Karpas-422 (cell line): ENCODE measurements at places on chromosomes 12 and 14. TPM values are rescaled to one million over a fixed set of nuclear protein-coding genes. Genes with fewer than 3 reads are reported as not detected.

The DIP2B gene
- total RNA-seq = 31.2 and 37.5 TPM in 2 replicates

The SLC10A1 gene
- total RNA-seq = not detected in 2 replicates

The LPAR5 gene
- 10.3 and 14.6 TPM in 2 replicates for total RNA-seq

The IFI27L2 gene
- total RNA-seq = 118 and 145 TPM in 2 replicates

DNA sequence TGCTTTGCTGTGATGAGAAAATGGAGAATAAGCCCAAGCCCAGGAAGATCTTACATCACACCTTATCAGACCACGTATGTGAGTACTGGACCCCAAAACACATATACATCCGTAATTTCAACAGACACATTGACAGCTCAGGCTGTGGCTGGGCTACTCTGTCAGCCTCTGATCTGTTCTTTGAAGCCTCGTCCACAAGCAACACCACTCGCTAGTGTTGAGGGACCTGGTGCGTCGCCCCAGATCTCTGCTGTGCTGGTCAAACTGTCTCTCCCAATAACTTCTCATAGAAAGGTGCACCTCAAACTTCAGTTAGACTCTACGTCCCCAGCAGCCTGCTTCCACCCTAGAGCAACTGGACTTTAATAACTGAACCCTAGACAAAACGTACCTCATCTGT lies 10.6 kb upstream of the SFSWAP start:
- no peak for DNase-seq

DNA sequence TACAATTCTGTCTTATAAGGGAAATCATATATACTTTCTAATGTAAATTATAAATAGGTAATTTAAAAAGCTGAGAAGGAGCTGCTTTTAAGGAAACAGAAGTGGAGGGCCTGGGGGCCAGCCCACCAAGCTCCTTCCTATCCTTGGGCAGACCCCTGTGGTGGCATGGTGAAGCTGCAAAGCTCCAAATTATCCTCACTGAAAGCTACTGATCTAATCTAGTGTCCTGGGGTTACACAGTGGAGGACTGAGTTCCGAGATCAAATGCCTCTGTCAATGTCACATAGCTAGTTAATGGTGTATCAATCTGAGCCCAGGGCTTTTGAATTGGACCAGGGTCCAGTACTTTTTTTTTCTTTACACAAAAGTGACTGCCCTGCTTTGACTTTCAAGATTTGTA lies 355.4 kb downstream of the CEP128 start:
- DNase-seq = no peak

DNA sequence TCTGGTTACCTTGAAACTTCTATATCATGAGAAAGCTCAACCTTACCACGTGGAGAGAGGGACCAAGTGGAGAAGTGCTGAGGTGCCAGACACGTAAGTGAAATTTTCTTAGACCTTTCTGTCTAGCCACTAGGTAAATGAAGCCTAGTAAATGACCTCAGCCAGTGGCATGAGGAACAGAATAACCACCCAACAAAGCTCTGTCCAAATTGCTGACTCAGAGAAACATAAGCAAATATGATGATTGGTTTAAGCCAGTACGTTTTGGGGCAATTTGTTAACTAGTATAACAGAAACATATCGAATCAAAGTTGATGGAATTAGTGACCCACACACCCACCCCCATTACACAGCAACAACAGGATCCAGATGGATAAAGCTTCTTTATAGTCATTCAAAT lies 75.2 kb upstream of the MAX start:
- no peak for DNase-seq

DNA sequence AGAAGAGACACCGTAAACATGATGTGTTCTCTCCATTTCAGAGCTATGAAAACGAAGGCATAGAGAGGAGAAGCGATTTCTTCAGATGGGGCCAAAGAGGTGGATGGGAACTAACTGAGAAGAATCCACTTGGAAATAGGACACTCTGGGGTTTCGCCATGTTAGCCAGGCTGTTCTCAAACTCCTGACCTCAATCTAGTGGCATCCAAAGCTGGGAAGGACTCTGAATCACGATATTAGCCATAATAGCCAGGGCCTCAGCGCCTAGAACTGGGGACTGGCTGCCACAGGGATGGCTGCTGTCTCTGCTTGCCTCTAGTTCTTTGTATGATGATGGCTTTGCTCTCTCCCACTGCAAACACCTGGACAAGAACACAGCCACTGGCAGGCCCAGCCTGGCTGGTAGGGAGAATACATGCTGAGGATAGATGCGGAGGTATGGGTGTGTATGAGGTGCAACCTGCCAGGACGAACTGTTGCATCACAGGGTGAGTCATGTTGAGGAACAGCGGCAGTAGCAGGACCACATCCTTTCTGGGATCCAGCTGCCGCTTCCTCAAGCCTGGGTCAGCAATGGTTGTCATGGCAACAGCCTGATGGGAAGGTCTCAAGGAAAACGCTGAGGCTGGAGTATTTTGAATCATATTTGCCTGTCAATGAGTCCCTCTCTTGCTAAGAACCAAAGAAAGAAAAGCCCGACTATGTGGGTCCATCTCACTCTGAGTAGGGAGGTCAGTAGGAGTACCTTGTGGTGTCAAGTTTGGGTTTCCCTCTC lies 31.1 kb downstream of the CCDC177 start:
- DNase-seq = no peak

GRCh38 chr12:50536831-50537537 lies 32.2 kb downstream of the DIP2B start:
- no peak for DNase-seq

GRCh38 chr14:92074555-92074954 lies 31.8 kb downstream of the ATXN3 start:
- DNase-seq = no peak

DNA sequence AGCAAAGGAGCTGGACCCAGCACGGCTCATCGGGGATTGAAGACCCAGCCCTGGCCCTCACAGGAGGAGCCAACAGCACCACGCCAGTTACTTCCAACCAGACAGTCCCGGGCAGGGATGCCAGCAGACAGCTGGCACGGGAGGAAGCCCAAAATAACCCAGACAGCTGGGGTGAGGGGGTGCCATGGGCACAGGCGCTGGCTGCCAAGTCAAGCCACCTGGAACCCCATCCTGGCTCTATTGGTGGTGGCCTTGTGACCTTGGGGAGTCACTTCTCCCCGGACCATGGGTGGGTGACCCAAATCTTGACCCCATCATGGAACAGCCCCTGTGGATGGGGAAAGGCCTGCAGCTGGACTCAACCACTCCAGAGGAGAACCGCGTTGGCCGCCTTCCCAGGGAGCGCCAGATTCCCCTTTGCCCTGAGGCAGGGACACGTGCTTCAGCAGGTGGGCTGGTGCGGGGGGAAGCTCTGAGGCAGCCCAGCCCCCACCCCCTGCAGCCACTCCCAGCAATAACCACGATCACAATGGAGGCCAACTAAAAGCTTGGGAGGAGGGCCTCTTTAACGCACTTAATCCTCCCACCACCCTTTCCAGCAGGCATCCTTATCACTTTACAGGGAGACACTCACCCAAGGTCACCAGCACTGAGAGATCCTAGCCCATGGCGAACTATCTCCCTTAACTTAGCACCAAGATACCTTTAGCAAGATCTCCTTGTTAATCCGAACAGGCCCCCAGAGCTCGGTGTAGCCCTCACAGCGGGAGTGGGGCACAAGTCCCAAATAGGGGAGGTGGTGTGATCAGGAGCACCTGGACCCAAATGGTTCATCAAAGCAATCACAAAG lies 4.7 kb upstream of the RHOF start:
- peak; percentile 38 for DNase-seq

- DNase-seq = no peak
These were observed 127.3 kb downstream of the SLC5A8 start for GRCh38 chr12:101082706-101083105.

GRCh38 chr14:56501909-56502530 lies 77.6 kb upstream of the TMEM260 start:
- DNase-seq = no peak
